ENCODE measurements at places on chromosomes 11 and 22.

GRCh38 chr22:46936378-46936903 is 174.0 kb downstream of the TBC1D22A start:
- DNase-seq: no peak

DNA sequence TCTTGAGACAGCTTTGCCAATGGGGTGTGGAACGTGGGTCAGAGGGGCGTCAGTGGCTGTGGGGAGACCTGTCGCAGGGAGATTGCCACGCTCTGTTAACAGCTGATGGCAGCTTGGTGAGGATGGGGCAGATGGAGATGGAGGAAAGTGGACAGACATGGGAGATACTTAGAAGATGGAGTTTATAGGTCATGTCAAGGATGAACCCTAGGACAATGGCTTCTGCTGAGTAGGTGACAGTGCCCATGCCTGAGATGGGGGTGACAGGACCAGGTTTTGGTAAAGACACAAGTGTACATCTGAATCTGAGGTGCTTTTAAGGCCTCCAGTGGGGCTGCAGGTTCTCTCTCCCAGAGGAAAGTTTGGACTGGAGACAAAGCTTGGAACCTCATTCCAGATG is 51.5 kb upstream of the ACCSL start:
- no peak for DNase-seq

DNA sequence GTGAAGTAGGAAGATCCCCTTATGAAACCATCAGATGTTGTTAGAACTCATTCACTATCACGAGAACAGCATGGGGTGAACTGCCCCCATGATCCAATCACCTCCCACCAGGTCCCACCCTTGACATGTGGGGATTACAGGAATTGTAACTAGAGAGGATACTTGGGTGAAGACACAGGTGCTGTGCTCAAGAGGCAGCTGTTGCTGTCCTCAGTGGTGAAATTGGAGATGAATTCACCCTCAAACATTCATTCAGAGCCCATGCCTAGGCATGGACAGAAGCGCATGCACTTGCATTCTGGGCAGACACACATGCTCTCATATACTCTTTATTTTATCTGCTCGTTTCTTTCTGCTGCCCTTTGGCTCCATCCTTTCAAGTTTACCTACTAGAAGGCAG is 385.0 kb downstream of the INSC start:
- DNase-seq: no peak

- no peak for DNase-seq
Observed at GRCh38 chr11:15824060-15824459, 532.3 kb downstream of the SOX6 start.

DNA sequence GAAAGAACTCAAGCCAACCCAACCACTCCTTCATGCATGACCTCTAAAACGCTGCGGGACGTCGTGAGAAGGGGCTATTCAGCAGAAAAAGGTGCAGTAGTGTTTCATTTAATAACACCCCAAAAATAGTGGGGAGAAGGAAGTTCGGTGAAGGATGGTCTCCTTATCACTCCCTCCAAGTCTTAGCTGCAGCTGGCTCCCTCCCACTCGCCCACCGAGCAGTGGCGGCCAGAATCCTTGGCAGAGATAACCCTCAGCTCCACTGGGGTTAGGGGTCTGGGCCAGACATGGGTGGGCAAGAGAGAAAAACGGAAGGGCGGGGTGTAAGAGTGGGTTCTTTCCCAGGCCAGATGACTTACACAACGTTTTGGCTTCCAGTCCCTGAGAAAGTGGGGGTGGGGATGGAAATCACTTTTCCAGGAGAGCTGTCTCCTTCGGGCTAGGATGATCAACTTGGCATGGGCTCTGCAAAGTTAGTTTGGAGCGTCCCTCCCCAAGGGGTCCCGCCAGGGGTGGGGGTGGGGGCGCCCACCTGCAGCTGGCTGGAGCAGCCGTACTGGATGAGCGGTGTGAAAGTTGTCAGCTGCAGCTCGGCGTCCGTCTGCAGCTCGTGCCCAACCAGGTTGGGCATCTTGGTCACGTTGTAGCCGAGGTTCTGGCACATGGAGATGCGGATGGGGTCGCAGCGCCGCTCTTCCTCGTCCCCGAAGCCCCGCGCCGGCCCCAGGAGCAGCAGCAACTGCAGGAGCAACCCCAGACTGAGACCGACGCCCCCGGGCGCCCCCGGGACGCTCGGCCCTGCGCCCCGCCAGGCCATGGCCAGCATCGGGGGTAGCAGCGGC is 705 bp downstream of the FZD4 start:
- DNase-seq: no peak

- DNase-seq: no peak
Observed at GRCh38 chr11:57652662-57653061, 3.0 kb upstream of the YPEL4 start.

DNA sequence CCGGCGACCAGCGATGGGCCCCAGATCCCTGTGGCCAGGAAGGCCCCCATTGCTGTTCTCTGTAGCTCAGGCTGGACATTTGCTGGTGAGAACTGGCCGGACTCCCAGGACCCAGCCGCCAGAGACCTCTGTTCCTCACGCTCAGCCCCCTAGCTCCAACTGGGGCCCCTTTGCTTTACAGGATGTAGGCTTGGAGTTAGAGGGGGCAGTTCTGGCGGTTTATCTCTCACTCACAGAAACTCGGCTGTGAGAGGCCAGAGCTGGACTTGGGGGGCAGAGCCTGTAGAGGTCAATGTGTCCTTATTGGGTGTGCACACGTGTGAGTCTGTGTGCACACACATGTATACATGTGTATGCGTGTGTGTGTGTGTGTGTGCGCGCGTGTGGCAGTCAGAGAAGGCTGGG is 502 bp downstream of the SMIM38 start:
- no peak for DNase-seq

DNA sequence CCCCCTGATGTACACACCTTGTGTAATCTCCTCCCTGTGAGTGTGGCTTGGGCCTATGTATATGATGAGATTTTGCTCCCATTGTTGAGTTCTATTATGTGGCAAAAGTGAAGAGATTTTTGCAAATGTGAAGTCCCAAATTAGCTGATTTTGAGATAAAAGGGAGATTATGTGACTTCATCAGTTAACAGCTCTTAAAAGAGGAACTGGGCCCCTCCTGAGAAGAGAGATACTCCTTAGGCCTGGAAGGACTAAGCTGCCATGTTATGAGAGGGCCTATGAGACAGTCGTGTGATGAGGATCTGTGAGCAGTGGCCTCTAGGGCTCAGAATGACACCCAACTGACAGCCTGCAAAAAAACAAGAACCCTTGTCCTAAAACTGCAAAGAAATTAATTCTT is 93.4 kb downstream of the OR5AK2 start:
- DNase-seq: no peak

GRCh38 chr11:6563121-6563619 is 40.2 kb downstream of the RRP8 start:
- DNase-seq: no peak

DNA sequence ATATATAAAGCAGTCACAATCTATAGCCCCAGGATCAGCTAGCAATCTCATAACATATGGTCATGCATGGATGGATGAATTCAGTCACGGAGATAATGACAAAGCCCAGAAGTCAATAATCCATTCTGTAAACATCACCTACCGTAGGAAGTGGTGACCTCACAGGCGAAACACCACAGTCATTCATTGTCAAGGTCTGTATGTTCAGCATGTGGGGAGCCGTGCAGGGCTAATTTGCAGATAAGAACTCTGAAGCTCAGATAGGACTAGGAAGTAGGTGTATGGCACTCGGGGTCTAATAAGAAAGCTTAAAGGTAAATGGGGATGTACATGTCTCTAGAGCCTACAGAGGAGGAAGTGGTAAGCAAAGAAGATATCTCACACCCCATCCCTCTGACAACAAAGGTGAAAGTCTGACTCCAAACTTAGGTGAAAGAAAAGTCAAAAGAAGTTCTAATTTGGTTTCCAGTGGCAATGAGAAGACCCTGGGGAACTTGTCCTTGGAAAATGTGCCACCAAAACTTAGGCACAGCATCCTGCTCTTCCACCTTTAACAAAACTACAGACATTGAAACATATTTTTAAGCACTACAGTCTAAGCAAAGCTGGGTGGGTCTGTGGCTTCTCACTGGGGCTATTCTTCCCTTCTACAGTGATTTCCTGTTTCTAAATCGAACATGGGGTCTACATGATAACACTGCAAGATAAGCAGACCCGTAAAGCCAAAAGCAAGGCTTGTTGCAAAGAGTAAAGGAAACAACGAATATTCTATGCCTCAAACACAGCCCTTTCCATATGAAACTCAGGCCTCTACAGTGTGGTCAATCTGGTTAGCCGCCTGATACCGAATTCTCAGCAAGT is 5.2 kb downstream of the CRTAM start:
- DNase-seq: no peak

DNA sequence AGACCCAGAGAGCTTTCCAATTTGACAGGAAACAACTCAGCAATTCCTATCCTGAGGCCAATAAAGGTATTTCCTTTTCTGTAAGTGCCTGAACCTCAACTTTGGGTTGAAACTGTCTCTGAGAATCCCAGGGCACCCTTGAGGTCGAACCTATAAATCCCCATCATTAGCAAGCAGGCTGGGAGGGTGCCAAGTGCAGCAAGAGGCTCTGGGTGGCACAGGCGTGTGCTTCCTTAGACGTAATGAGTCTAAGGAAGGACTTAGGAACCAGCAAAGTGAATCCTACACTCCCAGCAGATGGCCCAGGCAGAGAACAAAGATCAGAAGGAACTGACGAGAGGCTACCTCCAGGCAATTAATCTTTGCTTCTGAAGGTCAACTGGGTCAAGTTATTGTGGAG is 234.3 kb upstream of the NARS2 start:
- no peak for DNase-seq

DNA sequence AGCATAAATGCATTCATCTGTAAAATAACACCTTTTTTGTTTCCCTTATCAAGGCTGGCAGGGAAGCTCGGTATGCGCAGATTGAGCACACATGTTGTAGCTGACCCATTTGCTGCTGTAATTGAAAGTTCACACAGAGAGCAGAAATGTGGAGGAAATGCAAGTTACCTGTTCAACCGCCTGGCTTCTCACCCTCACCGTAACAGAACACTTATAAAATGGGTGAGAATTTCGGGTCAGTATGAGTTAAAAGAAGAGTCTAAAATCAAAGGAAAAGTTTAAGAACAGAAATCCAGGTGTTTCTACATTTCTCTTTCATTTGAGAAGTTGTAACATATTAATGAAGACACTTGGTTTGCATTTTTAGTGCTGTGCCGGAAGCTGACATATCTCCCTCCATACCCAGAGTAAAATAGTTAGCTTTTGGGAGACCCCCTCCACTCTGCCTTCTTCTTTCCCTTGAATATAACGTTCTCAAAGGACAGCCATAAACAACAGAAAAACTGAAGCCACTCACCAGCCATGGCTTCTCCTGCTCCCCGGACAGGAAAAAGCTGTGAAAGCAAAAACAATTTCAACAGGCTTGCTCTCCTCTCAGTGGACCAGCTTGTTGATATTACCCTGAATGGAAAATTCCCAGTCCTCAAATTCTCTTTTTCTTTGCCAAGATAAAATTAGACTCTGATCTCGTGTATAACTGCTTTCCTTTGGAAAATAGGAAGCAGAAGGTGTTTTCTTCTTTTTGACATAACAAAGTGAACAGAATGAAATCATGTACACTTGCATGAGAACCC is at the start of gene CASP12:
Gene CASP12 (minus strand): TSS at position 570 of the 794 bp plus-strand sequence.
- DNase-seq: no peak

GRCh38 chr11:128483211-128483788 is 104.1 kb downstream of the ETS1 start:
- DNase-seq: no peak

GRCh38 chr11:120842195-120842594 is 181.7 kb upstream of the TBCEL start:
- DNase-seq: no peak

DNA sequence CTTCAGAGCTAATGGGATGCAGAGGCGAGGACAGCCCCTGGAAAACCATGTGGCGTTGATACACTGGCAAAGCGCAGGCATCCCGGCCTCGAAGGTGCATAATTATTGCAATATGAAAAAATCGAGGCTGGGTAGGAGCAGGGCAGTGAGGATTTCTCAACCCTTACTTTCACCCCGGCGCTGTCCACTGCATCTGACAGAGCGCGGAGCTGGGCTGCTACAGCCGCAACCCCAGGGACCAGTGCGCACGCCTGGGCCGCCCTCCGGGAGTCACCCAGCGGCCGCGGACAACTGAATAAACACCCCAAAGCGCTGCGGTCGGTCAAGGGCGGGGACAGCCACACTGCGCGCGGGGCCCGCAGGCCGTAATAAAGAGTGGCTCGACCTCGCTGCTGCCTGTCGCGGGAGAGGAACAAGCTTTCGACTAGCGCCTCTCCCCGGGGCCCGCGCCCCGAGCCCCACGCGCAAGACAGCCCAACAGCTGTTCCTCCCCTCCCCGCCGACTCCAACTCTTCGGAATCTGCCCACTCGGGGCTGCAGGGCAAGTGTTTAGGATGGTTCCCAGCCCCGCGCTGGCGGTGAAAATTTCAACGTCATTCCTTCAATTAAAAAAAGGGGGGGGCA is 3.6 kb upstream of the WT1 start:
- DNase-seq: no peak

GRCh38 chr11:122344215-122344614 is 228.2 kb upstream of the BLID start:
- DNase-seq: no peak

DNA sequence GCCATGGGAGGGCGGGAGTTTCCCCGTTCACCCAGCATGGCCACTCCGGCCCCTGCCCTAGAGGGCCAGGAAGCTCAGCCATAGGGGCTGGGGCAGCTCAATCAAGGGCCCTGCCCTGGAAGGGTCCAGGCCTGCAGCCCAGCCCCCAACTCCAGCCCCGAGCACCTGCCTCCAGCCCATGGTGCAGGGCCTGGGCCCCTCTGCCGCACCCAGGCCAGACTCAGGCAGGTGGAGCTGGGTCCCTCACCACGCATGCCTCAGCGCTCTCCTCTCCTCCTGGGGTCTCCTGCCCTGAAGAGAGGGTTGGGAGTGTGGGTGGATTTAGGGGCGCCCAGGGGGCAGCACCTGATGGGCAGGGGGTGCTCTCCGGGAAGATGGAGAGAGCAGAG is 13.1 kb downstream of the MLC1 start:
- DNase-seq: no peak

DNA sequence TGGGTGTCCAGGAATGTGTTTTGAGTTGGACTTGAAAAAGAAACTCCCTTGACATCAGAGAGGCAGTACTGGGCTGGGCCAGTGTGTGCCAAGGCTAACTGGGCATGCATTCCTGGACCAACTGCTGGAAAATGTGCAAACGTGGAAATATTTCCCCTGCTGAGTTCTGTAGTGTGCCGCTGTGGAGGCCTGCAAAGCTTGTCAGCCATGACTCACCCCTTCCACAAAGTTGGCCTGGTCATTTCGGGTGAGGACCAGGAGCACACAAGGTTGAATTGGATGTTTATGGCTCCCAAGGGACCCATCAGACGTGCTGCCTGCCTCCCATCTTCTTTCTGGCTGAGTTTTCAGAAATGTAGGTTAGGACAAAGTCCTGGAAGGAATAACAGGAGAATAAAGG is 513.1 kb downstream of the MIAT start:
- DNase-seq: no peak

GRCh38 chr11:986952-987305 is 49.6 kb downstream of the MUC6 start:
- DNase-seq: no peak
